ENCODE measurements at places on chromosomes 16 and 17.
A peak's percentile ranks its signal among the peaks of the same experiment; 100 is the strongest.

DNA sequence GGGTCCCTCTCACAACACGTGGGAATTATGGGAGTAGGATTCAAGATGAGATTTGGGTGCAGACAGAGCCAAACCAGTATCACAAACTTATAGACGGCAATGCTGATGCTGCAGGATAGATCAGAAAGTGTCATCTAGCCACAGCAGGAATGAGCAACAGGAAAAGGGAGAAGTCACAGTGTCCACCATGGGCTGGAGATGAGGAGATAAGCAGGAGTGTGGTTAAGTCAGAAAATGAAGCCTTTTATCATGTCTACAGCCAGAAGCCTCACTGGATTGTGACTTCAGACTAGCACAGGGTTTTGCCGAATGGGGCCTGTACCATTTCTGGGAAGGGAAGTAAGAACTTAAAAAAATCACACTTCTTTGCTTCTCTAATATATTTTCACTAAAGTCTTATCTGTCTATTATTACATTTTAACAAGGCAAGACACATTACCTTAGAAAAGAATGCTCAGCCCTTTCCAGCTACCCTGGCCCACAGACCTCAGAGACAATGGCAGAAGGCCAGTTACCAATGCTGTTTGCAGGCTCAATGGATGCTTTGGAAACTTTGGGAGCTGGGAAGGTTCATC, 490.2 kb upstream of the SALL1 start:
- no peak for DNase-seq

GRCh38 chr16:85574672-85575475, 38.2 kb upstream of the GSE1 start:
- no peak for DNase-seq

DNA sequence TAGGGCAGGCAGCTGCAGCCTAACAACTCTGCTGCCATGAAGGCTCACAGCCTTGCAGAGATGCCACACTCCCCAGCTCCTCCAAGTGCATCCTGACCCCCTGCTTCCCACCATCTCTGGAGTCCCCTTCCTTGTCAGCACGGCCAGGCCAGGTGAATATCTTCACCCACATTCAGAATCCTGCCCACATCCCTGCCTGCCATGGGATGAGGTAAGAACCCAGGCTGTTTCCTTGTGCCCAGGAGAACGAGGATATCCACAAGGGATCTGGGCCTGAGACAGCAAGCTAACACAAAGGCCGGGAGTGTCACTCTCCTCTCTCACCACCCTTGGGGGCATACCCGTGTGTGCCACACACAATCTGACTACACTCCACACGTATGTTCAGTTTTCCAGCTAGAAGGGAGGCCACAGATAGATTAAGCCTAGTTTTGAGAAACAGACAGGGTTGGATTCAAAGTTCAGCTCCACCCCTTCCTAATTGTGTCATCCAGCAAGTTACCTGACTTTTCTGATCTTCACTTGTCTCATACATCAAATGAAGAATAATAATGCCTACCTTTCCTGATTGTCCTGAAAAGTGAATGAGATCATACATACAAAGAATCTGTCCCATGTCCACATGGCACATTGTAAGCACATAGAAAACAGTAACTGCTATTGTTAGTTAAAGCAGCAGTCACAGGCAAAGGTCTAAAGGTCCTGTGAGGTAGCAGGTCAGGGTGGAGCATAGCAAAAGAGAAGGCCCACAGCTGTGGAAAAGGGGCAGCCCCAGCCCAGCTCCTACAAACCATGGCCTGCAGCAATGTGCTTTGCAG, 17.4 kb upstream of the SUPT4H1 start:
- DNase-seq: no peak

DNA sequence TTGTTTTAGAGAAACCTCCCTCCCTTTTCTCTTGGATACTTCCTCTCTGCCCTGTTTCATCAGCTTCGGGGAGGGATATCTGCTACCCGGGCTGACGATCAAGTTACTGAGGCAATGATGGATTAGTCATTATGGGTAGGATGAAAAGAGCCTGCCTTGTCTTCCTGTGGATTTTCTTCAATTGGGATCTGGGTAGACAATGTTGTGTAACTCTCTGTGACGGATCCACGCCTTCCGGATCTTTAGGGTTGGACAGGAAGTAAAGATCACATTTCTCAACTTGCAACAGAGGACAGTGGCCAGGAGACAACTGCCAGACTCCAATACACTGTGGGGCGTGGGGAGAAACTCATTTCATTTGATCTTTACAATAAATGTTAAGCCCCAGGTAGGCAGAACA, 11.3 kb upstream of the CHST6 start:
- DNase-seq: no peak

DNA sequence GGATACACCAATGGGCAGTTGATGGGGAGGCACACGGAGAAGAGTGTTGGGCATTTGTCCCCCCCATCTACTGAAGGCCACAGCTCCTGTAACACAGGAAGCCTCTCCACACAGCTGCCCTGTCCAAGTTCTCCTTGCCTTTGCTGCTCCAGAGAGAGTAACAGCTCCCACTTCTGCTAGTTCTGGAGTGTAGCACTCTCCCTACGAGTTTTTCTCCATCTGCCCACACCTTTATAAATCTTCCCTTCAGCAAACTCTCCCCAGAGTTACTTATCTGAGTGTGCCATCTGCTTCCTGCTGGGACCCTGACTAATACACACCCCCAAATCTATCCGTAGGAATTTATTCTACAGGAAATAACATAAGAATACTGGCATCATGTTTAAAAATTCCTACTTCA, 42.6 kb upstream of the ERN1 start:
- no peak for DNase-seq

DNA sequence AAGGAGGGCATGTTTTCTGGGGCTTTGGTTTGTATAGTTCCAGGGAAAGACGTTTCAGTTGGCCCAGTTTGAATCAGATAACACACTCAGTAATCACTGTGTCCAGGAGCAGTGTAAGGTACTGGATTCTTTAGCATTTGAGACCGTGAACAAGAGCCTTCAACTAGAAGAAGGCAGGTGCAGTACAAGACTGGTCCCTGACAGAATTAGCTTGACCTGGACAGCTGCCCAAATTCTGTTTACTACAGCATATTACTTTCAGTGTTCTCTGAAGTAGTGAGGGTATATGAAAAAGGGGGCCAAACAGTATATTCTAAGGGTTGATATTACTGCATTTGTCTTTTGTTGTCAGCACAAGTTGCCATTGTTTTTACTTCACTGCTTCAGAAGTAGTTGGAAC, 81.3 kb downstream of the COX10 start:
- no peak for DNase-seq

- DNase-seq: no peak
Measured at GRCh38 chr16:10994571-10994970, 50.2 kb downstream of the CLEC16A start.

DNA sequence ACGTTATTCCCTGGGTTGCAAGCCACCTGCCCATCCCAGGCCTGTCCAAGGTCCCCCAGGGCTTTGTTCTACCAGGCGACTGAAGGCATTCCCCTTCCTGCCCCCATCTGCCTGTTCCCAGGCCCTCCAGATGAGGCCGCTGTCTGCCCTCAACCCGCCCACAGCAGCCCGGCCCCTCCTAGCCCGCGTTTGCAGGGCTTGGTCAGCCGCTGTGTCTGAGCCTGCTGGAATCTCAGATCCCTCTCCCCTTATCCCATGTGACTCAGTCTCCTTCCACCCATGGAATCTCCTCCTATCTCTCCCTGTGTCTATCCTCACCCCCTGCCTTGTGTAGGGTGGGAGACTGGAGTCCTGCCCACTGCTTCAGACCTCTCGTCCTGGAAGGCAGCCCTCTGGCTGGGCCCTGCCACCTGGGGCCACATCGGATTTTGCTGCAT, 186.0 kb upstream of the TNRC6C start:
- DNase-seq: peak; percentile 38

DNA sequence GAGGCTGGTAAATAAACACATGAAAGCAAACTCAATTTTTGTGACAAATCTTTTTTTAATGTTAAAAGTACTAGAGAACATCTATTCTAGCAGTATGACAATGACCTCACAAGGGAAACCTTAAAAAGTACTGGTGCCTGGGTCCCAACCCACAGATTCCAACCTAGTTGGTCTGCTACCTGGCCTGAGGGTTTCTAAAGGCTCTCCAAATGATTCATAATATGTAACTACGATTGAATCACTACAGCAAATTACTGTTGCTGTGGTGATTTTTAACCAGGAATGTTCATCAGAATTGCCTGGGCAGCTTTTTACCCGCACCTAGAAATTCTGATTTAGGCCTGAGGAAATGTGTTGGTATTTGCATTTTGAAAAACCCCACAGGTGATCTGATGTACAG, 26.1 kb downstream of the CDR2 start:
- no peak for DNase-seq

GRCh38 chr17:70891306-70891705, 722.0 kb downstream of the KCNJ2 start:
- no peak for DNase-seq

- DNase-seq: no peak
Measured at GRCh38 chr16:11340710-11341109, 4.5 kb upstream of the RMI2 start.

DNA sequence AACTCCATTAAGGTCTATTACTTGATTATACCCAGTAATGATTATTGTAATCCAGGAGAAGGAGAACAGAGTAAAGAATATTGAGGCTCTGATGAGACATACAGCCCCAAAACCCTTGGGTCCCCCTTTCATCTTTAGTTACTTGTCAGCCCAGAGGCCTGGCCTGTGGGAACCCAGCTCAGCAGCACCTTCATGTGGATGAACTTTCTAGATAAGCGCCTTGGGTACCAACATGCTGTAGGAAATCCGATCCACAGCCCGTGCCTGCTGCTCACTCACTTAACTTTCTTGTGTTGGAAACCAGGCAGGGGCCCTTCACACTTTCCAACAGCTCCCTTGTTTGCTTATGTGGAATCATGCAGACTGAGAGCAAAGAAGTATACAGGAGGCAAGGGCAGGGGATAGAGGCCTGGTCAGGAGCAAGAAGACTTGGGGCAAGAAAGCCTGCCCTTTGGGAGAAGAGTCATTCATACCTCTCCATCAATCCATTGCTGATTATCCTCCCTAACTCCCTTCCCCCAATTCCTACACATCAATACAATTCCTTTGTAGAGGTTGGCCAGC, 64.0 kb upstream of the SOX9 start:
- peak; percentile 23 for DNase-seq

DNA sequence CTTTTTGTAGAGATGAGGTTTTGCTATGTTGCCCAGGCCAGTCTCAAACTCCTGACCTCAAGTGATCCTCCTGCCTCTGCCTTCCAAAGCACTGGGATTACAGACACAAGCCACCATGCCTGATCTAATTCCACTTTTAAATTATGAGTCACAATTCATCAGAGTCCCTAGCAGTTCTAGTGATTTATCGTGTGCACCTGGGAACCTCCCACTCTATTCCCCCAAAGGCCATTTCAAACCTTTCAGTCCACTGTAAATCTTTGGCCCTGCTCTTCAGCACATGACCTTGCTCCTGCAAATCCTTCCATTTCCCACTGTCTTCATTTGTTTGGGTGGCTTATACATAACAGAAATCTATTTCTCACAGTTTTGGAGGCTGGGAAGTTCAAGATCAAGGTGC, 73.0 kb downstream of the HS3ST2 start:
- no peak for DNase-seq

GRCh38 chr17:21300601-21301571, 16.4 kb downstream of the MAP2K3 start:
- no peak for DNase-seq

GRCh38 chr17:77890771-77891170, 67.7 kb upstream of the TNRC6C start:
- DNase-seq: no peak

DNA sequence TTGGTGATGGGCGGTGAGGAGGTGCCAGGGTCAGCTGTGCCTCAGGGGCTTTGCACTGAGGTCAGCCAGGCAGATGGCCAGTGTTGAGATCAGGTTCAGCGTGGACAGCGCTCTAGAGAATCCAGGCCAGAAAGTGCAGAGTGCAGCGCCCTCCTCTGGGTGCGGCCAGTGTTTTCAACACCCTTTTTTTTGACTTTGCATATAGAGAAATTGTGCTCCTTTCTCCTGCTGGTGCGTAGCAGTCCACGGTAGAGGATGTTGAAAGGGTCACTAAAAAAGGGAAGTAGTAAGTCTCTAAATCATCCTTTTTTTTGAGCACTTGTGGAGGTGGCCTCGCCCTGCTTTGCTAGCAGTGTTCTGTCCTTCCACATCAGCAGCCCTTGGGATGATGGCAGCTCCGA, 53.9 kb downstream of the BANP start:
- DNase-seq: no peak

- DNase-seq: no peak
Measured at GRCh38 chr17:18182110-18182977, 1.3 kb upstream of the ALKBH5 start.

- DNase-seq: no peak
Measured at GRCh38 chr17:50350733-50351132, 4.8 kb downstream of the XYLT2 start.

- no peak for DNase-seq
Measured at GRCh38 chr17:50697663-50698272, 9.9 kb downstream of the ANKRD40 start.

- no peak for DNase-seq
Measured at GRCh38 chr16:55476625-55477533, 2.1 kb upstream of the MMP2 start.

DNA sequence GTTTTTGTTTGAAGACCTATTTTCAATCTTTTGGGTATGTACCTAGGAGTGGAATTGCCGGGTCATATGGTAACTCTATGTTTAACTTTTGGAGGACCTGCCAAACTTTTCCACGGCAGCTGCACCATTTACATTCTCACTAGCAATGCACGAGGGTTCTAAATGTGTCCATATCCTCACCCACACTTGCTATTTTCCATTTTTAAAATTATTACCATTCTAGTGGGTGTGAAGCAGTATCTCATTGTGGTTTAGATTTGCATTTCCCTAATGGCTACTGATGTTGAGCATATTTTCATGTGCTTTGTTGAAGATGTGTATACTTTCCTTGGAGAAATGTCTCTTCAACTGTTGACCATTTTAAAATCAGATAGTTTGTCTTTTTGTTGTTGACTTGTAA, 60.3 kb upstream of the HAPSTR1 start:
- no peak for DNase-seq

- no peak for DNase-seq
Measured at GRCh38 chr16:61131447-61131846, 904.8 kb downstream of the CDH8 start.

Measured in iPS DF 19.7 (cell line).